H1 (cell line): ENCODE measurements at places on chromosomes 11 and 22. TPM values are rescaled to one million over a fixed set of nuclear protein-coding genes. Genes with fewer than 3 reads are reported as not detected.
A peak's percentile ranks its signal among the peaks of the same experiment; 100 is the strongest.

- no peak overlapping the region for H3K4me3 ChIP-seq
- H3K27me3 ChIP-seq = no peaks in the 10 kb centered on the region
- no peaks in the 10 kb centered on the region for H3K36me3 ChIP-seq
- no peak overlapping the region for H3K27ac ChIP-seq
These were observed 359.3 kb downstream of the CADM1 start for GRCh38 chr11:115144914-115145313.

- H3K27me3 ChIP-seq = no peaks in the 10 kb centered on the region; the same call in 1 of the 2 replicates
- H3K27ac ChIP-seq = no peak overlapping the region
- H3K36me3 ChIP-seq = no peaks in the 10 kb centered on the region
- no peak for DNase-seq
- no peak overlapping the region for H3K4me3 ChIP-seq
These were observed 37.3 kb downstream of the OR10A6 start for GRCh38 chr11:7893796-7894195.

DNA sequence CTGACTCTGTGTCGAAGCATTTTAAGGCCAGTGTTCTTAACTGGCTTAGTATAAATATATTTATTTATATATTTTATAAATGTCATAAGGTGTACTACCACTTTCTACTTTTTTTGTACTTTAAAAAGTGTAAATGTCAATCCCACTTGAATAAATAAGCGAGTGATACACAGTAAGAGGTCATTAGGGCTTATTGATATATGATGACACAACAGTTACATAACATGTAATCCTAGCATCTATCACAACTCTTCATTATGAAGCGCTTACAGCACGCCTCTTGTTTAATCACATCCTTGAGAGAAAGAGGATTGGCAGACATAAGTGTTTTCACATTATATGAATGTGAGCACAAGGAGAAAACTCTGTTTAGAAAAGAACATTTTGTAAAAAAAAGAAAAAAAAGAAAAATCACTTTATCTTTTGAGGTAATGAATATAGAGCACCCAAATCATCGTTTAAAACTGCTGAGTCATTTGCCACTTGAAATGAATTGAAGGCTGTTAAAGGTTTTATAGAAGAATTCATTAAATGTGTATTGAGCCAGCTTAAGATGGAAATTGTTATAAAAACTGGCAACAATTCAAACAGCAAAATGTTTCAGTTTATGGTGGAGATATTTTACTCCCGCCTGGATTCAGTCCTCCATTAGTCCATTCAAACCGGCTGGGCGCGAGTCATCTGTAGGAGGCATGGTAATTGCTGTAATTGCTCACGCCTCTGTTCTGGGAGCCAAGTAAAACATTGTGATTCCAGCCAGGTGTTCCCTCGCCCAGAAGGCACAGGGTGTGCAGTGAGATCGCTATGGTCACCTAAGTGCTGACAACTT lies 627.3 kb upstream of the KIRREL3 start:
- no peak overlapping the region for H3K27ac ChIP-seq
- H3K27me3 ChIP-seq = no peaks in the 10 kb centered on the region
- H3K4me3 ChIP-seq = no peak overlapping the region
- no peak for DNase-seq
- no peaks in the 10 kb centered on the region for H3K36me3 ChIP-seq

- no peak for DNase-seq
- H3K4me1 ChIP-seq = peaks cover 6% of the 10 kb centered on the region
These were observed 41.7 kb upstream of the SC5D start for GRCh38 chr11:121250843-121251242.

The PPP2R5B gene
- total RNA-seq = 5.1 and 5.8 TPM in 2 replicates

DNA sequence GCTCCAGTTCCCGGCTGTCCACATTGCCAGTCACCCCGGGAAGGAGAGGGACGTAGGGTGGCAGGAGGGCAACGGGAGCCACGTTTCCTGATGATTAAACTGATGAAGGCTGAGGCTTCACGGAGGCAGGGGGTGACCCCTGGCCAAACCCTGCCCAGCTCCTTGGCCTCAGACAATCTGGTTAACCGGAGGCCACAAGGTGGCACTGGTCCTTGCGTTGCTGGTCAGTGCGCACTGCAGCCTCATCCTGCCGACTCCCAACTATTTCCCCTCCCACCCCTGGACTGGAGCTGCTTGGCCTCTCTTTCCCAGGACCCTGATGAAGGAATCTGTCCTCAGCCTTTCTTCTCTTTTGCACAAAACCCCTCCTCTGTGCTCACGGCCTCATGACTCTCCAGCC lies 75.3 kb downstream of the PDE2A start:
- H3K4me1 ChIP-seq = peaks cover 5% of the 10 kb centered on the region
- no peaks in the 10 kb centered on the region for H3K36me3 ChIP-seq
- no peaks in the 10 kb centered on the region for H3K27me3 ChIP-seq
- no peak overlapping the region for H3K27ac ChIP-seq
- peak; percentile 70 for DNase-seq

- H3K27ac ChIP-seq = no peak overlapping the region
- DNase-seq = no peak
- H3K27me3 ChIP-seq = no peaks in the 10 kb centered on the region
- no peaks in the 10 kb centered on the region for H3K4me1 ChIP-seq
- H3K4me3 ChIP-seq = no peak overlapping the region
These were observed 189.0 kb upstream of the NARS2 start for GRCh38 chr11:78763664-78764063.

GRCh38 chr11:66617155-66617834 lies 865 bp downstream of the RBM14 start:
- peaks cover 3% of the 10 kb centered on the region; the same call in 1 of the 2 replicates for H3K4me1 ChIP-seq
- peak overlapping the region; percentile 98 for H3K27ac ChIP-seq
- no peaks in the 10 kb centered on the region for H3K27me3 ChIP-seq
- no peak for DNase-seq
- peaks cover 17% of the 10 kb centered on the region; the same call in 1 of the 2 replicates for H3K36me3 ChIP-seq

DNA sequence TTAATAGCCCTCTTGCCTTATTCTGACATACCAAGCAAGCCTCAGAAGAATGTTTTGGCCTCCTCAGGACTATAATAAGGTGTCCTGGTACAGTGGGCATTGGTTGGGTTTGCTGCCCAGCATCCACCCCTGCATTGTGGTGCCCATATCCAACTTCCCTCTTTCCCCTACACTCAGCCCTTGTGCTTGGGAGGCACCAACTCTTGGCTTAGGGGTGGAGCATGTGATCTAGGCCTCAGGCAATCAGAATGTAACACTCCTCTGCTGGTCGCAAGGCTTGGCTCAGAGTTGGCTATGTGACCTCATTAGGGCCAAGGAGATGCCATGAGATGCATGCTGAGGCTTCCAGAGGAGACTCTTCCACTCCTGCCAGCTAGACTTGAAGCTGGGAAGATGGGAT lies 123.0 kb downstream of the CSNK2A3 start:
- H3K36me3 ChIP-seq = no peaks in the 10 kb centered on the region
- no peak for DNase-seq
- H3K4me3 ChIP-seq = no peak overlapping the region
- H3K4me1 ChIP-seq = no peaks in the 10 kb centered on the region
- H3K27ac ChIP-seq = no peak overlapping the region

GRCh38 chr11:15655552-15655951 lies 540.8 kb downstream of the INSC start:
- H3K4me3 ChIP-seq = no peak overlapping the region
- no peaks in the 10 kb centered on the region; the same call in 1 of the 2 replicates for H3K27me3 ChIP-seq
- no peaks in the 10 kb centered on the region for H3K36me3 ChIP-seq
- DNase-seq = no peak
- no peak overlapping the region for H3K27ac ChIP-seq
- peaks cover 3% of the 10 kb centered on the region for H3K4me1 ChIP-seq

- no peak overlapping the region for H3K4me3 ChIP-seq
- no peak for DNase-seq
- no peaks in the 10 kb centered on the region for H3K4me1 ChIP-seq
- H3K36me3 ChIP-seq = peaks cover 17% of the 10 kb centered on the region; the same call in 1 of the 2 replicates
- H3K27me3 ChIP-seq = no peaks in the 10 kb centered on the region
- H3K27ac ChIP-seq = no peak overlapping the region
These were observed 5.3 kb downstream of the TRIM21 start for GRCh38 chr11:4388221-4388620.

- peaks cover 12% of the 10 kb centered on the region for H3K4me1 ChIP-seq
- H3K27me3 ChIP-seq = peaks cover 83% of the 10 kb centered on the region
- H3K27ac ChIP-seq = no peak overlapping the region
- no peak for DNase-seq
- peak overlapping the region; percentile 23; the same call in 1 of the 2 replicates for H3K4me3 ChIP-seq
These were observed 2.3 kb downstream of the IGF2 start for GRCh38 chr11:2136952-2137201.

DNA sequence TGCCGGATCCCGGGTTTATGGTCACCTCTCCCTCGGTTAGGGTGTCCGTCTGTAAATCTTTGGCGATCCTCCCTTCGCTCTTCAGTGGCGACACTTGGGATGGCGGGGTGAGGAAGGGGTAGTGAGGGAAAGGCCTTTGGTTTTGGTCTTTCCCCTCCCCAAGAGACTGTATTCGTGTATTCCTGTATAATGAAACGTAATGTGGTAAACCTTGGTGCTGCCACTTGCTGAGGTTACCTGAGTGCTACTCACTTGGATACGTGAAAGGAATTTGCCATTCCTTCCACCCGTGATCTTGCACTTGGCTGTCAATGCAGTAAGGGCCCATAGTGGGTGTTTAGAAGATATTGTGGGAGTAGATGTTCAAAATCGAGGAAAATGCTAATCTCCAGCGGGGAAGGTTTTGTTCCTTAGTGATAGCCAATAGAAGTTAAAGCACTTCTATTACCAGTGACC lies 578 bp upstream of the NUP160 start:
- peaks cover 5% of the 10 kb centered on the region; the same call in 1 of the 2 replicates for H3K36me3 ChIP-seq
- peak overlapping the region; percentile 100 for H3K4me3 ChIP-seq
- no peaks in the 10 kb centered on the region for H3K27me3 ChIP-seq
- DNase-seq = no peak
- peak overlapping the region; percentile 100 for H3K27ac ChIP-seq

GRCh38 chr11:114262681-114263512 lies 33.3 kb upstream of the NNMT start:
- H3K4me1 ChIP-seq = no peaks in the 10 kb centered on the region
- H3K27ac ChIP-seq = no peak overlapping the region
- no peak overlapping the region for H3K4me3 ChIP-seq
- no peaks in the 10 kb centered on the region for H3K36me3 ChIP-seq
- H3K27me3 ChIP-seq = no peaks in the 10 kb centered on the region

DNA sequence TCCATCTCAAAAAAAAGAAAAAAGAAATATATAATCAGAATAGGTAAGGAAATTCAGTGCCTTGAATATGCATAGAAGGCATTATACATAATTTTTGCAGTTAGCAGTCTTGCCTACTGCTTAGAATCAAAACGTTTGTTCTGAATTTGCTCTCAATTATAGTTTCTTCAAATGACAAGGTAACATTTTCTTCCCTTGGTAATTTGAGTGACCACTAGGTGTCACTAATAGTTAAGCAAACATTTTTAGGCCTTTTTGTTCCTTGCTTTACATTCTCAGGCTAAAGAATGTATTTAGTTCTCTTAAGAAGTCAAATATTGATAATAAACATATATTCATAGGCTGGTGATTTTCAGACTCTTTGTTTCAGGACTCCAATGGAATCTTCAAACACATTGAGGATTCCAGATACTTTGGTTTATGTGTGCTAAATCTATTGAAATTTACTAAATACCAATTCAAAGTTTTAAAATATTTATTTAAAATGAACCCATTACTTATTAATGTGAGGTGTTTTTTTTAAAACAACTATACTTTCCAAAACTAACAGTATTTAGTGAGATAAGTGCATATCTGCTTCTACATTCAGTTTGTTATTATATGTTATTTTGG lies 55.0 kb upstream of the DEPDC7 start:
- H3K27ac ChIP-seq = no peak overlapping the region

DNA sequence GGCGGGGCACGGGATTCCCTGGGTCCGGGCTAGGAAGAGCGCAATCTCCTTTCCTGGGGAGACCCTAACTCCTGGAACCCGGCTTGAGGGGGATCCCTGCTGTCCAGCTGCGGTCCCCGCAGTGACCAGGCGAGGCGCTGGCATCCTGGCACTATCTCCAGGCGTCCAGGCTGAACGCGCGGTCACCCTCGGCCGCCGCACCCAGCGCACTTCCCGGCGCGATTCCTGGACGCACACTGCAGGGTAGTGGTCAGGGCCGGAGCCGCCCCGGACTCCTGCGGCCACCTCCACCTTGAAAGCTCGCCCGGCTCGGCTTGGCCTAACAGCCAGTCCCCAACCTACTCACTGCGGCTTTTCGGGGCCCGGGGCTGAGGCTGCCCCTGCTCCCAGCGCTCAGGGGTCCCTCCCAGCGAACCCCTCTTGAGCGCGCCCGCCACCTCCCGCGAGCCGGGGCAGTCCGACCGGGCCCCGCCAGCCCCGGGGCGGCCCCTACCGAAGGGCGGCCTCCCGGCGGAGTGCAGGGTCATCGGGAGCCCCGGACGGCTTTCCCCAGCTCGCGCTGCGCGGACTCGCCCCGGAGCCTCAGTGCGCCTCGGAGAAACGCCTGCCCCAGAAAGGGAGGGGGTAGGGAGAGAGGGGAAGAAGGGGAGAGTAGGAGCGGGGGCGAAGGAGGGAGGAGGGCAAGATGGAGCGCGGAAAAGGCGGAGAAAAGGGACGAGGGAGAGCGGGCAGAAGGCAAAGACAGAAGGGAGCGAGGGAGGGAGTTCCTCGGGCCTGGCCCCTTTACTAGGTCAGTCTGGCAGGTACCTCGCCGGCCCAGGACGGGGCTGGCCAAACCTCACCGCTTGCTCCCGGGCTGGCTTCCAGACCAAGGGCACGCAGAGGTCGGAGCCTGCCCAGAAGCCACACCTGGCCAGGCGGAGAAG lies 1.0 kb downstream of the POU2AF3 start:
- peaks cover 10% of the 10 kb centered on the region; the same call in 1 of the 2 replicates for H3K27me3 ChIP-seq
- peak overlapping the region; percentile 95 for H3K4me3 ChIP-seq
- DNase-seq = no peak
- peaks cover 1% of the 10 kb centered on the region; the same call in 1 of the 2 replicates for H3K4me1 ChIP-seq
- no peaks in the 10 kb centered on the region for H3K36me3 ChIP-seq
- H3K27ac ChIP-seq = no peak overlapping the region

GRCh38 chr22:20436768-20437612 lies 635 bp downstream of the SCARF2 start:
- H3K36me3 ChIP-seq = no peaks in the 10 kb centered on the region
- H3K4me3 ChIP-seq = peak overlapping the region; percentile 50
- no peak overlapping the region for H3K27ac ChIP-seq
- H3K4me1 ChIP-seq = peaks cover 15% of the 10 kb centered on the region
- H3K27me3 ChIP-seq = peaks cover 69% of the 10 kb centered on the region

GRCh38 chr11:68013611-68014156 lies 3.6 kb downstream of the ALDH3B1 start:
- peaks cover 13% of the 10 kb centered on the region for H3K4me1 ChIP-seq
- no peak for DNase-seq
- H3K27me3 ChIP-seq = no peaks in the 10 kb centered on the region
- H3K4me3 ChIP-seq = no peak overlapping the region
- no peaks in the 10 kb centered on the region for H3K36me3 ChIP-seq

The CATSPER1 gene
- not detected in 2 replicates for total RNA-seq

The DCDC1 gene
- 0.52 and 0.56 TPM in 2 replicates for total RNA-seq

The MS4A1 gene
- not detected in 2 replicates for total RNA-seq

DNA sequence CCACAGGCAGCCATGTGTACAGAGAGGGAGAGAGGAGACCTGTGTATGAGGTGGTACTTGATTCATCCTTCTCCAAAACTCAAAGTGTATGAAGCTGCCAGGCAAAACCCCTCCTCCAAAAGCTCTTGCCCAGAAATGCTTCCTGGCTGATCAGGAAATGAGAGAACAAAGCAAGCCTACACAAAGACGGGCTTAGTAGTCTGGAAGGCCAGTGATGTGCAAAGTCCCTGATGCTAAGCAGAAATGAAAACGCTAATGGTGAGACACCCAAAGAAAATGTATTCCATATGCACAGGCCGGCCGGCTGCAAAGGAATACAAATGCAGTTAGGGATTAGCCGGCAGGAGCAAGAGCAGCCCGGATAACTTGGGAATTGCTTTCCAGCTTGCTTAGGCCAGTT lies 234.9 kb upstream of the CADM1 start:
- no peaks in the 10 kb centered on the region for H3K36me3 ChIP-seq
- no peak for DNase-seq
- H3K4me3 ChIP-seq = no peak overlapping the region
- no peaks in the 10 kb centered on the region; the same call in 1 of the 2 replicates for H3K27me3 ChIP-seq
- 0 out of 2 replicates have a peak, but pooled peaks cover 6% of the 10 kb centered on the region for H3K4me1 ChIP-seq
- H3K27ac ChIP-seq = no peak overlapping the region
